Spinal cord (tissue), 10 donors: ENCODE measurements at places on chromosomes 12 and 14.

- no peak for DNase-seq
Measured at GRCh38 chr12:33795536-33795935, 226.8 kb upstream of the ALG10 start.

DNA sequence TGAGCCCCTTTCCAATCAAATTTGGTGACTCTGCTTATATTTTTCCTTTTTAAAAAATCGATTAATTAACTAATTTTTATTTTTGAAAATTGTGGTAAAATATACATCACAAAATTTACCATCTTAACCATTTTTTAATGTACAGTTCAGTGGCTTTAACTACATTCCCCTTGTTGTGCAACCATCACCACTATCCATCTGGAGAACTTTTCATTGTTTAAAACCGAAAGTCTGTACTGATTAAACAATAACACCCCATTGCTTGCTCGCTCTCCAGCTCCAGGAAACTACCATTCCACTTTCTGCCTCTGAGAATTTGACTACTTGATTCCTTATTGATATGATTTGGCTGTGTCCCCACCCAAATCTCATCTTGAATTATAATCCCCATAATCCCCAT is 283.4 kb downstream of the C12orf75 start:
- no peak for DNase-seq

GRCh38 chr12:109782326-109782703 is 50.9 kb downstream of the TRPV4 start:
- no peak for DNase-seq

DNA sequence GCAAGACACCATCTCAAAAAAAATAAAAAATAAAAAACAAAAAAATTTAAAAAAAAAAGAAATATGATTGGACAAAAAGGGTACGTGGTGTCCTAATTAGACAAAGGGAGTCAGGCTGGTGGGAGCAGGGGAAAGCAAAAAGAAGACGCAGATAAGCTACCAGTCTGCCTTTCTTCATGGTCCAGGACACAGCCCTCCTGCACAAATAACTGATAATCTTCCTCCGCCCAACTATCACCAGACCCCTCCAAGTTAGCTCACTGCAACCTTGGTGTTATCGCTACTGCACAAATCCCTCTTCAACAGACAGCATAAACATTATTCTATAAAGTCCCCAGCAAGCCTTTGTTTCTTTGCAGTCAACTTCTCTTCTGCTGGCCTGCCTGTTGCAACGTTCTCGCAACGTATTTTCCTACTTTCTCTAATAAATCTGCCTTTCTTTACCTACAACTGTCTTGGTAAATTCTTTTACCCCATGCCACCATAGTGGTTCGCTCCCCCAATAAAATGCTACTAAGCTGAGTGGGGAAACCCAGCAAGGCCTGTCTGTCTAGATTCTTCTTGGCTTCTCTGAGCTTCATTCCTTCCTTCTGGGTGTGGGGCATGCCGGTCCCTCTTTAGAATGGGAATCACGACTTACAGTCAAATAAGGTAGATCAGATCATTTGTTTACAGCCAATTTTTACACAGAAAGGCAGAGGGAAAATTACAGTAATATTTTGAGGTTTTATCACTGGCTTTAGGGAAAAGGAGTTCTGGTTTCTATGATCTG is 14.6 kb upstream of the DNAL1 start:
- no peak for DNase-seq

GRCh38 chr12:30399859-30400258 is 295.8 kb downstream of the IPO8 start:
- DNase-seq: no peak

DNA sequence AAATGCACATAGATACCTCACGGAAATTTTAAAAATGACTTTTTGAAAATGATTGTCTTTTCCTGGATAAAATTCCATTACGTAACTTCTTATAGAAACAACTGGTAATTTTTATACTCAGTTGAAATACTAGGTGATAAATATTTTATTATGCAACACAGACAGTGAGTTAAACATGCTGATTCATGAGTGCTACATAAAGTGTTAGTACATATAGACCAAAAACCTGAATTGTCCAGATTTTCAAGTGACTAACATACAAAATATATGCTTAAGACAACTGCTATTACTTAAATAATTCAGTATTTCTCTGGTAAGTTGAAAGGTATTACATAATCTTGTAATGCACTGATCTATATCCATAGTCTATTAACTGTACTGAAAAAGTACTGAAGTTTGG is 11.9 kb downstream of the PTPRO start:
- no peak for DNase-seq

DNA sequence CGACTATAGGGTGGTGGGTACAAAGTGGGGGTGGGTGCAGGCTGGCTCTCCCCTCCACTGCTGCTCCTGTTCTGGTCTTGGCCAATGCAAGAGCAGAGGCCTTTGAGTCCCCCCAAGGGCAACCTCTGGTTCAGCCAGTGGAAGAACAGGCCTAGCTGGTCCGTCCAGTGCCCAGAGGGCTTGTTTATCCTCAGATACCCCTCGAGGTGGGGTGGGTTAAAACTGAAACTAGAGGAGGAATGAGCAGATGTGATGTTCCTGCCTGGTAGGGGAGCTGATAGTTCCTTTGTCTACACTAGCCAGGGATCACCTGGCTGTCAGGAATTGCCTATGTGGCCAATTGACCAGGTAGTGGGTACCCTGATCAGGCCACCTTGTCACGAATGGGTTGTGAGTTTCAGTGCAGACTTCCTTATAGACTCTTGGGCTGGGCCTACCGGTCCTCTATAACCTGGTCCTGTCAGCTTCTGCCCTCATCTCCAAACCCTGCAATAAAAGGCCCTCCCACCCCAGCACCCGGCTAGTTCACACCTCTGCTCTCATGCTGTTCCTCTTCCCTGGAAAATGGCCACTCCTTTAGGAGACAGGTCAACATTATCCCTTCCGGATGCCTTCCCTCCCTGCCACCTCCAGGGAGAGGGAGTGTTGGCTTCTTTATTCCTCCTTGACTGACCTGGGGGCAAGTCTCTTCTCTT is 10.7 kb upstream of the HSP90AA1 start:
- no peak for DNase-seq
